Muscle of back (tissue), 13 donors: ENCODE measurements at places on chromosomes 16 and 17. TPM values are rescaled to one million over a fixed set of nuclear protein-coding genes. Genes with fewer than 3 reads are reported as not detected.

GRCh38 chr16:27726621-27727261 is 176.8 kb downstream of the KATNIP start:
- no peak for DNase-seq

DNA sequence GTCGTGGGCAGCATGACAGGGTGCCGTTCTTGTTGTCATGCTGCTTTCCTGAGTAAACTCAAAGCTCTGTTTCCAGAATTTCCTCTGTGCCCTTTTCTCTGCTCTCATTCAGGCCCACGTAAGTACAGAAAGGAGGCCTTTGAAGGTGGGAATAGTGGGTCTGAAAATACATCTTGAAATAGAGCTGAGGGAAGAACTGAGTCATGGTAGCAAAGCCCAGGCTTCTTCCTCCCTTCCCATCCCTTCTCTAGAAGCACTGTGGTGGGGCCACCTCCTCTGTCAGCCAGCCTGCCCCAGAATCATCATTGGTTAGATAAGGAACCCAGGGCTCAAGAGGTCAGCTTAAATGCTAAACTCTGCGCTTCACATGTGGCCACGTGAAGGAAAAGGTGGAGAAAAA is 9.4 kb downstream of the CTRL start:
- DNase-seq: no peak

GRCh38 chr17:2092253-2092652 is 37.4 kb downstream of the HIC1 start:
- DNase-seq: no peak

Gene ITGAL
- polyA plus RNA-seq: 1.8 TPM

Gene CTRL
- polyA plus RNA-seq: 3.5 TPM

Gene KRTAP9-8
- polyA plus RNA-seq: not detected

GRCh38 chr16:50960517-50961202 is 190.4 kb downstream of the SALL1 start:
- no peak for DNase-seq

GRCh38 chr17:58245428-58246103 is 7.2 kb downstream of the LPO start:
- no peak for DNase-seq
